Activated T-cell treated with anti-CD3 and anti-CD28 coated beads for 48 hours (primary cell): ENCODE measurements at places on chromosomes 5 and 9.

DNA sequence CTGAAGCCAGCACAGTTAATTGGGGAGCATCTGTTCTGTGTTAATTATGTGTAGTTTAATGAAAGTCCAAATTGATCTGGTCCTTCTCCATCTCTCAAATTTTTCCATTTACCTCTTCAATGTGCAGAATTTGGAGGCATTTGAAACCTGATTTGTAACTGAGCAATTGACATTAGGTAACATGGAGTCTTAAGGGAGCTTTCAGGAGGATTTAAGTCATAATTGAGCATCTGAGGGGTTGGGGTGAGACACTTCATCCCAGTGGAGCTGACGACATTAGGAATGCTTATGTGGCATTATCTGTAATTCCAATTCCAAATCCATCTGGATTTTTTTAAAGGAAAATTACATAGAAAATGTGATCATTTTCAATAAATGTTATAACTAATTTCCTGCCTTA lies 1015.9 kb downstream of the TLE1 start:
- DNase-seq, result no peak

DNA sequence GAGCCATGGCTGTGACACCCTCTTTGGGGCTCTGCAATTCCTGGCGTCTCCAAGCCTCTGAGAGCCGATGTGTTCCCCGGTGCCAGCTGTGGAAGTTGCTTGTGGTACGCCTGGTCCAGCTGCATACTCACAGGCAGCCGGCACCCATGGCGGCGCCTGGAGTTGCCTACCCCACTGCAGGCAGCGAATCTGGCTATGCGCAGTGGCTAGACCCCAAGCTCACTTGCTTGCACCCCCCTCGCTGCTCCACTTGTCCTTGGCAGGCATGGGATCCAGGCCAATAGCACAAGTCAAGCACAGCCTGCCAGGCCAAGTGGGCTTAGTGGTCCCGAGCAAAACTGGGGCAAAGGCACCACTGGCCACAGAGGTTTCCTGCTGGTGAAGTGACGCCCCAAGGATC lies 24.7 kb upstream of the GABRA6 start:
- DNase-seq, result no peak

GRCh38 chr5:181028032-181028819 lies 11.8 kb upstream of the BTNL9 start:
- DNase-seq, result no peak

GRCh38 chr9:131794393-131794792 lies 54.5 kb upstream of the RAPGEF1 start:
- DNase-seq, result no peak

DNA sequence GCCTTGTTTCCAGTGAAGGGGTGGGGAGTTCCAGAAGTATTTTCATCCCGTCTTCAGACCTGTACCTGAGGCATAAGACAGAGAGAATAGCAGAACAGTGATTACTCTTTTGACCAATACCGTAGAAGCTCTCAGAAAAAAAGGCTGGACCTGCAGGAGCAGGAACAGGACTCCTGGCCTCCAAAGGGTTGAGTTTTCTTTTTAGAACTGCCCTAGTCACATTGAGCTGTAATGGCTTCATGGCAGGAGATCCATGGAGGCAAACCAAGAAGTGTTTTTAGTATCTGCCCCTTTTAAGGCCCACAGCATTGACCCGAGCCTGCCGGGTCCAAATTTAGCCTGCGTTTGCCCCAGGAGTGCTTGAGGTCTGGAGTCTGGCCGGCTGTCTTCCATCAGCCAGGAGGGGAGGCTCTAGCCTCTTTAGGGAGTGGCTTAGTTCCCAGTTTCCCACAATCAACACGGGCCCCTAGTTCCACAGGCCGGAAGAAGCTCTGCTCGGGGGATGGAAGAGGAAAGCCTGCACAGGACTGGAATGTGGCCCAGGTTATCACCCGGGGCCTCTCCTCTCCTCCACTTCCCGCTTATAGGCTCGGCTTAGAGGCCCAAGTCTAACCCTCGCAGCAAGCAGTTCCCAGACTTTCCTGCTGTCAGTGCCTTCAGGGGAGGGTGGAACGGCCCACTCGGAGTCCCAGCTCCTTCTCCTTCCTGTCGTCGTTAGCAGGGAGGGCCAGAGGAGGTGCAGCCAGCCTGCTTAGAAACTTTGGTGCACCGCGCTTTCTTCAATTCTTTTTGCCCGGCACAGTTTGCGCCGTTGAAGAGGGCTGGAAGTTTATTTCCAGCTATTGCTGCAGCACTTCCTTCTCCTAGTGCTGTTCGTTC lies 80.7 kb downstream of the C9orf152 start:
- DNase-seq, result no peak

DNA sequence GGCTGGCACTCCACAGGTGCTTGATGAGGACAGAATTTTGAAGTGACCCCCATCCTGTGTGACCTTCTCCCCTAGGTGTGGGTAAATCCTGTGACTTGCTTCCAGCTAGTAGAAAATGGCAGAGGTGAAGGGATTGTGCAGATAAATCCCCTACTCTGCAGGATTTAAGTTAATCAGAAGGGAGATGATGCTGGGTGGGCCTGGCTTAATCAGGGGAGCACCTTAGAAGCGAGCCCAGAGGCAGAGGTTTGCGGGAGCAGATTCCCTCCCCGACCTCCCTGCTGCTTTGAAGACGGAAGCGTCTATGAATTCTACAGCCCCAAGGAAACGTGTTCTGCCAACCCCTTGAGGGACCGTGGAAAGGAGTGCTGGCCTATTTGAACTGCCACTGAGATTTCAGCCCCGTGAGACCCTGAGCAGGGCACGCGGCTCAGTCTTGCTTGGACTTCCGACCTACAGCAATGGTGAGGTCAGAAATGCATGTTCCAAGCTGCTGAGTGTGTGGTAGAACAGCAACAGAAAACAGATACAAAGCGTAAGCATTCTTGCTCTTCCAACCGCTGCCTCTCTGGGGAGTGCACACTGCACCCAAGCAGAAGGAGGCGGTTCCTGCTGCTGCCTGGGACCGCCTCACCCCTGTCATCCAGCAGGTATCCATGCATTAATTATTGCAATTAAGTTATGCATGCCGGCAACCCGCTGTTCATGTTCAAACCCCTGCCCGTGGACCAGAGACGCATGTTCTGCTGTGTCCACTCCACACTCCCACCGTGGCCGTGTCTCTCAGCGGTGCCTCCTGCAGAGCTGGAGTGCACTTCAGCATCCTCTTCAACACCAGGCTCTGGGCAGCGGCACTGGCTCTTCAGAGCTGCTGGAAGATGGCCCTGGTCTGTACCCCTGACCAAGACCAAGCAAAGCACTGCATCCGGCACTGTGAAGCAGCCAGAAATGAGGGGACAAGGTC lies 54.6 kb upstream of the RXRA start:
- no peak for DNase-seq

DNA sequence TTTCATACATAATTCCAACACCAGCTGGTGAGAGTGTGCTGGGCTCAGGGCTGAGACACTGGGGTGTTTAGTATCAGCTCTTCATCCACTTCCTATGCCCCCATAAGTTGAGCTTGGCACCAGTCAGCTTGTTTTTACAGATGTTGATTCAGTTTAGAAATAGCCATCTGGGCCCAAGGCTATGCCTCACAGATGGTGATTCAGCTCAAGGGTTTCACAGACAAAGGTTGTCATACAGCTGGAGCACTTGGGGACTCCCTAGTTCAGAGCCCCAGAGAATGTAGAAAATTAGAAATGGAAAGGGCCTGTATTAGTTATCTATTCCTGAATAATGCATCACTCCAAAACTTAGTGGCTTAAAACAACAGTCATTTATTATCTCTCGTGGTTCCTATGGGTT lies 10.3 kb upstream of the CRHBP start:
- no peak for DNase-seq
